ENCODE measurements at places on chromosomes 1 and 21.

GRCh38 chr1:151993734-151994496, at the start of gene S100A10:
Gene S100A10 (minus strand): TSS chr1:151993859. CDS start chr1:151986230, 7,629 bp downstream.
- DNase-seq: peak; percentile 79

- no peak for DNase-seq
Measured at GRCh38 chr1:226901421-226901820, 31.0 kb downstream of the PSEN2 start.

DNA sequence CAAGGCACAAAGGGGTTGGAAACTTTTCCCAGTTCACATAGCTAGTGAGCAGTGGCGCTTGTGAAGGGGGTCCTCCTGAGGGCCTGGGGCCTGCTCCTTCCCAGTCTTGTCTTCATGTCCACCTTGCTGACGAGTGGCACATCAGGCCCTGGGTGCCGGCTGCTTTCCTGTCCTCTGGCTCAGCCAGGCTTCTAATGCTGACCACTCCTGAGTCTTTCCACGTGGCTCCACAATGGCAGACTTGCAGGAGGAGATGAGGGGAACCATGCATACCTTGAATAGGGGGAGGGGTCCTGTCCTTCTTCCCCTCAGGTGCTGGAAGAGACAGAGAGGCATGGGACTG, 38.7 kb downstream of the MAPKAPK2 start:
- no peak for DNase-seq

GRCh38 chr1:100597061-100597741, 59.3 kb downstream of the GPR88 start:
- DNase-seq: peak; percentile 85

- DNase-seq: no peak
Measured at GRCh38 chr1:46612937-46613660, 3.5 kb downstream of the MOB3C start.

- DNase-seq: no peak
Measured at GRCh38 chr1:96660051-96660450, 61.5 kb upstream of the PTBP2 start.

GRCh38 chr1:14138135-14138506, 438.1 kb downstream of the PRDM2 start:
- peak; percentile 3 for DNase-seq

GRCh38 chr1:183318433-183318832, 99.7 kb downstream of the NMNAT2 start:
- DNase-seq: peak; percentile 95

- no peak for DNase-seq
Measured at GRCh38 chr1:209203533-209203895, 380.0 kb upstream of the CAMK1G start.

- no peak for DNase-seq
Measured at GRCh38 chr1:18283601-18284385, 176.2 kb downstream of the IGSF21 start.

DNA sequence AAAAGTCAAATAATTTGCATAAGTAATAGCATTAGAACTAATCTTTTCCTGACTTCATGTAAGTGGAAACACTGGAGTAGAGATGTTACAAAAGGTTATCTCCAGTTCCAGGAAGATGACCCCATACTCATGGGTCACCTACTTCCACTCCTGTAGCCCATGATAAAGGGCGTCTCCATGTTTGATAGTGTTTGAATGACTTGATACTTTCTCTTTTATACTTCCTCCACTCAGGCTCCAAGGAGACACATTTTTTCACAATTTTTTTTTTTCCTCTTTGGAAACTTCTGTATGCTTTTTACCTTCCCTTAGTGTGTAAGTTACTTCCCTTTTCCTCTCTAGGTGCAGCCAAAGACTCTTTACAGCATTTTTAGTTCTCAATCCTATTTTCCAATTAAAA, 382.1 kb upstream of the B3GALT2 start:
- no peak for DNase-seq

DNA sequence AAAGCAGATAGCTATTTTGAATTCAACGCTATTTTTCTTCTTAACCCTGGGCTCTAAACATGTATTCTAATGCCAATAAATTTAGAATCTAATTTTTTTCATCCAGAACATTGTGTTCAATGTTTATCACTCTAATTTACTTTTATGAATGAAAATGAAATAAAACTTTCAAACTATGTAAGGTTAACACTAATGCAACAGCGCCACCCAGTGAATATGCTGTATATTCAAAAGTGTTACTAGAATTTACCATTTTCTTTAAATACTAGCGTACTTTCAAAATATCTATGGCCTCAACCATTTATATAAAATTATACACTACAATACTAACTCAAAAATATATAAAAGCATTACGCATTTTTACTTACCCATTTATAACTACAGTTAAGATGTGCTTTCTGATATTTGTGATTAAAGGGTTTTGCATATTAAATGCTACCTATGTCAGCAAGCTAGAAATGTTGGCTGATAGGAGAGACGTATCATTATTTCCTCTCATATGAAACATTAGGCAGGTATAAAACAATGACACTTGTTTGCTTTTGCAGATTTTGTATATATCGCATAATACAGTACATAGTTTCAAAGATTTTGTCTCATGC, 5.9 kb upstream of the NUF2 start:
- DNase-seq: peak; percentile 52

DNA sequence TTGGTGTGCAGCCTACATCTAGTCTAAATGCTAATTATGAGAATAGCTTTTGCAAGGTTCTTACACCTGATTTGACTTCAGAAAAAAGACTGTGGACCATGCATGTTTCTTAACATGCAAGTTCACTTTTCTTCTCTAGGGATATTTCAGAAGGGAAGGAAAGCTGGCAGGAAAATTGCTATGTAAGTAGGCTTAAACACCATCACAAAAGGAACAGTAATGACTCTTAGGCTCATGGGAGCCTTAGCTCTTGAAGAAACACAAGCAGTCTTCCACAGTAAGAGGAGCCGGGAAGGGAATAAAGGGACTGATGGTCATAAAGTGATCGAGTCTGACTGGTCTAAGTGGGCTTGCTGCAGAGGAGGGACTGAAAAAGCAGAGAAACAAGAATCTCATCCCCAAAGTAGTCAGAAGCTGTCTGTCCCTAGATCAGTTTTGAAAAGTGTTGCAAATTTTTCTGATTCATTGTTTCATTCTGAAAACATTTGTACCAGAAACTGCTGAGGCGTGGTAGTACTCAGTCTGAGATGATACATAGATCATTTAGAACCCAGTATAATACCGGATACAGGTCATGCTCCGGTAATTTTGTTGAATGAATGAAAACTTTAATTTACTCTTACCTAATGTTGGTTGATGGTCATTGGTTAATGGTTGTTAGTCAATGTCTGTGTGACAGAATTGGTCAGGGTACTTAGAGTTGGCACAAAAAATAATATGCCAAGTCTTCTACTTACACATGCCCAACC, 40.9 kb downstream of the SMYD2 start:
- no peak for DNase-seq

GRCh38 chr1:24438423-24438901, 22.9 kb downstream of the NIPAL3 start:
- DNase-seq: no peak

- DNase-seq: peak; percentile 18
Measured at GRCh38 chr1:32870615-32871363, at the start of gene FNDC5. Gene FNDC5 (minus strand): TSS chr1:32870912.
